ENCODE measurements at places on chromosomes 4 and X. TPM values are rescaled to one million over a fixed set of nuclear protein-coding genes. Genes with fewer than 3 reads are reported as not detected.

GRCh38 chr4:122890147-122890795, 32.1 kb downstream of the NUDT6 start:
- no peaks in the 10 kb centered on the region for H3K27me3 ChIP-seq
- no peak overlapping the region for H3K4me3 ChIP-seq
- DNase-seq: no peak
- H3K27ac ChIP-seq: no peak overlapping the region
- peaks cover 15% of the 10 kb centered on the region for H3K36me3 ChIP-seq
- H3K4me1 ChIP-seq: no peaks in the 10 kb centered on the region

GRCh38 chr4:123939621-123940020, 543.0 kb downstream of the SPRY1 start:
- H3K4me3 ChIP-seq: no peak overlapping the region
- H3K36me3 ChIP-seq: no peaks in the 10 kb centered on the region
- no peaks in the 10 kb centered on the region for H3K27me3 ChIP-seq
- no peak for DNase-seq

- H3K27me3 ChIP-seq: no peaks in the 10 kb centered on the region
- no peak for DNase-seq
- H3K4me3 ChIP-seq: no peak overlapping the region
- H3K27ac ChIP-seq: no peak overlapping the region
Observed at GRCh38 chrX:26026179-26026578, 112.0 kb upstream of the MAGEB18 start.

GRCh38 chr4:78627046-78627965, 75.7 kb downstream of the ANXA3 start:
- no peaks in the 10 kb centered on the region for H3K27me3 ChIP-seq
- peak overlapping the region; percentile 51 for H3K27ac ChIP-seq
- H3K4me1 ChIP-seq: peaks cover 8% of the 10 kb centered on the region
- H3K4me3 ChIP-seq: no peak overlapping the region

GRCh38 chr4:7087036-7087435, 19.2 kb upstream of the GRPEL1 start:
- H3K36me3 ChIP-seq: no peaks in the 10 kb centered on the region
- H3K4me1 ChIP-seq: peaks cover 10% of the 10 kb centered on the region
- H3K27ac ChIP-seq: no peak overlapping the region

DNA sequence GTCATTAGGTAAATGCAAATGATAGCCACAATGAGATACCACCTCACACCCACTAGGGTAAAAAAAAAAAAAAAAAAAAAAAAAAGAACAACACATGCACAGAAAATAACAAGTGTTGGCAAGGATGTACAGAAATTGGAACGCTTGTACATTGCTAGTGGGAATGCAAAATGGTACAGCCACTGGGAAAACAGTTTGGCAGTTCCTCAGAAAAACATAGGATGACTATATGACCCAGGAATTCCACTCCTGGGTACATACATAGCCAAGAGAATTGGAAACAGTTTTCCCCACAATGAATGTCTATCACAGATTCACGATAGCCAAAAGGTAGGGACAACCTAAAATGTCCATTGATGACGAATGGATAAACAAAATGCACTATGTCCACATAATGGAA, 161.3 kb upstream of the MAMLD1 start:
- no peak overlapping the region for H3K27ac ChIP-seq
- no peak overlapping the region for H3K4me3 ChIP-seq
- H3K36me3 ChIP-seq: no peaks in the 10 kb centered on the region
- no peaks in the 10 kb centered on the region for H3K4me1 ChIP-seq
- H3K27me3 ChIP-seq: no peaks in the 10 kb centered on the region

DNA sequence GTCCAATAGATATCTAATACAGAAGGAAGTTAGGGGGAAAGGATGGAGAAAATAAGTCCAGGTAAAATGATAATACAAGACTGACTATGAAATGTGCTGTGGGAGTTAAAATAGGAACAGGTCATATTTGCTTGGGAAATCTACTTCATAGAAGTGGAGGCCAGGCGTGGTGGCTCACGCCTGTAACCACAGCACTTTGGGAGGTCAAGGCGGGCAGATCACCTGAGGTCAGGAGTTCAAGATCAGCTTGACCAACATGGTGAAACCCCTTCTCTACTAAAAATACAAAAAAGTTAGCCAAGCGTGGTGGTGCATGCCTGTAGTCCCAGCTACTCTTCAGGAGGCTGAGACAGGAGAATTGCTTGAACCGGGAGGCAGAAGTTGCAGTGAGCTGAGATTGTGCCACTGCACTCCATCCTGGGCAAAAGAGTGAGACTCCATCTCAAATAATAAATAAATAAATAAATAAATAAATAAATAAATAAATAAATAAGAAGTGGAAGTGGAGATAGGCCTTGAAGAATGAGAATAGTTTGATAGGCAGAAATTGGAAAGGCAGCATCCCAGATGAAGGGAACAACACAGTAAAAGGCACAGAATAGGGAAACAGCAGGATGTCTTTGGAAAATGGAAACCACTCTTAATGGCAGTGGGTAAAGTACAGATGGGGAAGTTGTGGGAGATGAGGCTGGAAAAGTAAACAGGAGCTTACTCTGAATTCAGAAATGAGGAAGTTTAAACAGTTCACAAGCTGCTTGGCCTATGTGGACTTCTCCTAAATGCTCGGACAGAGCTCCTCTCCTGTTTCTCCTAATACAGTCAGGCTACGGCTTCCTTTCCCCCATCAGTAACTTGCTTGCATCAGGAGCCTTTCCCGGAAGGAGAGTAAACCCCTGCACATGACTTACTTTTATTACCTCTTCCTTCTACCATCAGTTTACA, 15.1 kb upstream of the GK start:
- no peak for DNase-seq
- no peaks in the 10 kb centered on the region for H3K36me3 ChIP-seq
- no peak overlapping the region for H3K27ac ChIP-seq
- H3K4me3 ChIP-seq: no peak overlapping the region
- H3K27me3 ChIP-seq: no peaks in the 10 kb centered on the region

GRCh38 chr4:169103966-169104412, 93.9 kb upstream of the CBR4 start:
- peaks cover 2% of the 10 kb centered on the region for H3K36me3 ChIP-seq
- no peaks in the 10 kb centered on the region for H3K27me3 ChIP-seq
- H3K4me1 ChIP-seq: peaks cover 15% of the 10 kb centered on the region
- no peak overlapping the region for H3K27ac ChIP-seq

GRCh38 chr4:2406920-2407319, 11.5 kb downstream of the ZFYVE28 start:
- peaks cover 45% of the 10 kb centered on the region for H3K27me3 ChIP-seq
- no peak for DNase-seq
- H3K36me3 ChIP-seq: no peaks in the 10 kb centered on the region
- H3K27ac ChIP-seq: no peak overlapping the region
- H3K4me1 ChIP-seq: peaks cover 16% of the 10 kb centered on the region

GRCh38 chrX:18833071-18833731, 125.8 kb downstream of the PPEF1 start:
- H3K27ac ChIP-seq: no peak overlapping the region
- no peaks in the 10 kb centered on the region for H3K36me3 ChIP-seq
- no peaks in the 10 kb centered on the region for H3K4me1 ChIP-seq
- H3K4me3 ChIP-seq: no peak overlapping the region
- DNase-seq: no peak

- no peak for DNase-seq
- H3K36me3 ChIP-seq: no peaks in the 10 kb centered on the region
- no peaks in the 10 kb centered on the region for H3K27me3 ChIP-seq
- H3K4me3 ChIP-seq: no peak overlapping the region
- H3K27ac ChIP-seq: no peak overlapping the region
- no peaks in the 10 kb centered on the region for H3K4me1 ChIP-seq
Observed at GRCh38 chrX:122464341-122464740, 719.7 kb upstream of the GRIA3 start.

FGF16 gene
- total RNA-seq: not detected

EXOC1L gene
- total RNA-seq: not detected

AR gene
- 7.9 TPM for total RNA-seq

CCDC149 gene
- total RNA-seq: 9.2 TPM

ADGRG2 gene
- 0.20 TPM for total RNA-seq

CPZ gene
- total RNA-seq: not detected

WDR17 gene
- total RNA-seq: 8.7 TPM

DCAF8L1 gene
- not detected for total RNA-seq

CYLC1 gene
- not detected for total RNA-seq

HERC5 gene
- 1.7 TPM for total RNA-seq

UBA1 gene
- 484 TPM for total RNA-seq

Data from neural crest cell (in vitro differentiated cells).